ENCODE measurements at places on chromosomes 12 and 14. TPM values are rescaled to one million over a fixed set of nuclear protein-coding genes. Genes with fewer than 3 reads are reported as not detected.

CRIP2 gene
- 352 TPM for total RNA-seq

MYO1H gene
- total RNA-seq = not detected

DNA sequence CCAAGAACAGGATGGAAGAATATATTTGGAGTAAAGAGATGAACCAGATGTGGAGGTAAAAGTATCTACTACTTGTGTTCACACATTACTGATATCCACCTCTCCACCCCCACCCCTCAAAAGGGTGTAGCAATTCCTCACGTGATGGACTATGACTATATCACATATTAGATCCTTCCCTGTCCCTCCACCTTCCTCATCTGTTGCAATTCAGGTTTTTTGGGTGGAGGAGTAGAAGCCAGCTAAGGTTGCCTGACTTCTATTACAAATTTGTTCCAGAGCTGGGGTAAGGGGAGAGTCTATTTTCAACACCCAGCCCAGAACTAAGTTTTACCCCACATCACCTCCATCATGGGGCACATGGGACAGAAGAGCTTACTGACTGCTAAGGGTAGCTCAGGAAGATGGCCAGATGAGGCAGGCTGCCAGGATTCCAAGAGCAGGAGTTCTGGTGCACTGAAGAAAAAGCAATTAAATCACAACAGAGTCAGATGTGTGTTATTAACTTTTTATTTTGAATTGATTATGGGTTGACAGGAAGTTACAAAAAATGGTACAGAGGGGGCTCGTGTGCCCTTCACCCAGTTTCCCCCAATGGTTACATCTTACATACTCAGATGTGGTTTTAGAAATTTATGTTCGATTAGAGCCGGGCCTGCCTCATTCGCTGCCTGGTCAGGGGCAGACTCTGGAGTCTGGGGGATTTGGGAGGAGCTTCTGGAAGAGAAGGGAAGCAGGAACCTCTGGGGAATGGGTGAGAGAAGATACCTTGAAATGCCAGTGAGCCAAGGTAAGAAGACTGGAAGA lies 2.1 kb downstream of the RNASE13 start:
- no peak for DNase-seq

DNA sequence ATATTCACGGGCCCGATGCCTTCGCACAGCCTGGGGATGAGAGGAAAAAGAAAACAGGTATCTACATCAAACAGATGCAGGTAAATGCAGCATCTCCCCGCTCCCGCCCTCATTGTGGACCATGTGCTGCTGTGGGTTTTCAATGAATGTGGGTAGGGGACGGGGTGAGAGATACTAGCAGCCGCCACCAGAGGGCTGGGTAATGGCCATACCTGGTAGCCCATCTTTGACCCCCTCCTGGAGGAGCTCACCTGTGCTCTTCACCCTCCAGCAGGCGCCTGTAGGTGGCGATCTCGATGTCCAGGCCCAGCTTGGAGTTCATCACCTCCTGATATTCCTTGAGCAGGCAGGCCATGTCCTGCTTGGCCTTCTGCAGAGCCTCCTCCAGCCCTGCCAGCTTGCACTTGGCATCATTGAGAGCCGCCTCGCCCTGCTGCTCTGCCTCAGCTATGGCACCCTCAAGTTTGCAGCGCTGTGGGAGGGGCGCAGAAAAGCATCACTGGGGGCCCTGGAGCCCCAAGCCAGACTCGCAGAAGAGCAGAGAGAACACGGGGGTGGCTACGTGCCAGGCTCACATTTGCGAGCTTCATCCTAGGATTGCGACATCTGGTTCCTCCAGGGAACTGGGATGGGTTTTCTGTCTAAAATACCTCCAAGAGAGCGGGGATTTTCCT lies 10.2 kb downstream of the KRT82 start:
- DNase-seq = peak; percentile 27

GRCh38 chr12:114448618-114448933 lies 42.6 kb upstream of the TBX5 start:
- no peak for DNase-seq

GRCh38 chr14:85293612-85294234 lies 236.2 kb upstream of the FLRT2 start:
- DNase-seq = no peak

- no peak for DNase-seq
Measured at GRCh38 chr12:4445156-4446101, at the start of gene FGF6. Gene FGF6 (minus strand): TSS chr12:4445815. CDS start chr12:4445570, 245 bp downstream.

DNA sequence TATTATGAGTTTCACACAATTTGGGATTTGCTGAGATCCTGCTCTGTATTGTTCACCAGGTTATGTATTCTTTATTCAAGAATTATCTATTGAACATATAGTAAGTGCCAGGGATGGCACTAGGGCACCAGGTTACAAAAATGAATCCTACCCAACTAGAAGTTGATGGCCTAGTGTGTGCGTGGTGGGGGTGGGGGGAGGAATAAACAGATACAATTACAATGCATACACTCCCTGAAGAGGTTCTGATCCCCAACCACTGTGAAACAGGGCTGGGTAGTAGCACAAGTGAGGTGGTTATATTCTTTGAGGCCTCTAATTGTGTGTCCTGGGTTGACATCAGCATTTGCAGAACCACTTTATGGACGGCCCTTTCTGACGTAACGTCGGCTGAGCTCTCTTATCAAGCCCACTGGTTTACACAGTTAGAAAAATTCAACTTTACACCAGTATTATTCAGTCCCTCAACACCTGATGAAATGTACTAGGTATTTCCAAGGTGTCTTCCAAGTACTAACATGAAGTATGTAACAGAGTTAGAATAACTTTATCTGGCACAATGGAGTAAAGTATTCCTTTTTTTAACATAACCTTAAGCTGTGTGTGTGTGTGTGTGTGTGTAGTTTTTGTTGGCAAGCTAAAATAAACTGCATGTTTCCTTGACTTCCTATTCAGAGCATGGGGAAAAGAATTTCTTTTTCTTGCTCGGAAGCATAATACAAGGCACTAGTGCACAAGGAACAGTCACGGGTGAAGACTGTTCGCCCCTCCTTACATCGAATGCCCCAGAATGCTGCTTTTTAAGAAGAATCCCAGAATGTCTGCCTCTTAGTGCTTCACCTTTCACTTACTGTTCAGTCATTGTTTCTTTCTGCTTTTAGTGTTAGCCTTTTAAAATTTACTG lies 8.1 kb upstream of the GLRX5 start:
- no peak for DNase-seq

DNA sequence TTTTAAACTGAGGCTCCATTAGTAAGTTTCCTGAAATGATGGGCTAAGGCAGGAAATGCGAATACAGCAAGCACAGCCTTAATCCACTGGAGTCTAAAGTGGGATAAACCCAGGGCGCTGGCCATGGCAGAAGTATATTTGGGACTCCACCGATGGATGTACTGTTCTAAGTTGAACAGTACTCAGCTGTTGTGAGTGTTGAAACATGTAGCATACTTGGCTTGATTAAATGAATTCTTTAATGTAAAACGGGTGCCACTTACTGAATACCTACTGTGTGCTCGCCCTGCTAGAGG lies 996 bp downstream of the SSPN start:
- DNase-seq = no peak
